ENCODE measurements at places on chromosomes 5 and 9.

DNA sequence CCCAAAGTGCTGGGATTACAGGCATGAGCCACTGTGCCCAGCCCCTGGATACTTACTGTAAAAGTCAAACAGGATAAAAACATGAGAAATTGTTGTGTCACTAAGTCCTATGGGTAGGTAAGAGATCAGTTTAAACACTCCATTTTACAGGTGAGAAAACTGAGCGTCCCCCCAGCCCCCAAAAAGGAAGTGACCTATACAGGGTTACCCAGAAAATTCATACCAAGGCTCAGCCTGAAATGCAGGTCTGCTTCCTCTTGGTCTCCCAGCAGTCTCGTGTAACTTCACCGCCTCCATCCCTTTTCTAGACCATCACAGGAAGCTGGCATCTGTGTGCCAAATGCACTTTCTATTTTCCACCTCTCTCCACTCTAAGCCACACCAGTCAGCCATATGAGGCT lies 57.2 kb downstream of the TMOD1 start:
- DNase-seq, result no peak

DNA sequence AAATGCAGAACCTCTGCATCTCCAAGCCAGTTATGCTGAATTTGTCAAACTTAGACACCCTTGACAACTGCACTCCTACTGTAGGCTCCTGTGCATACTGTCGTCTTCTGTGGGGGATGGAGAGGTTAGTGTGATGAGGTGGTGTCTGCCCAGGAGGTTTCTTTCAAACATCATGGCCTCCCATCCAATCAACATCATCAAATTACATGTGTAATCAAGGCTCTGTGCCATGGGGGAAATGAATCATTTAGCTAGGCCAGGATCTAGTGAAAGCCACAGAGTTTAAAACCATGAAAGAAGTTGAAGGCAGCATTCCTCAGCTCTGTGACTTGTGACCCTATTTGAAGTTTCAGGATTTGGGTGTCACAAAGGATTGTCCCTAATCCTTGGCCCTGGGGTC lies 240.6 kb downstream of the MARCHF11 start:
- DNase-seq, result no peak

GRCh38 chr9:78325343-78325742 lies 28.4 kb downstream of the PSAT1 start:
- no peak for DNase-seq

DNA sequence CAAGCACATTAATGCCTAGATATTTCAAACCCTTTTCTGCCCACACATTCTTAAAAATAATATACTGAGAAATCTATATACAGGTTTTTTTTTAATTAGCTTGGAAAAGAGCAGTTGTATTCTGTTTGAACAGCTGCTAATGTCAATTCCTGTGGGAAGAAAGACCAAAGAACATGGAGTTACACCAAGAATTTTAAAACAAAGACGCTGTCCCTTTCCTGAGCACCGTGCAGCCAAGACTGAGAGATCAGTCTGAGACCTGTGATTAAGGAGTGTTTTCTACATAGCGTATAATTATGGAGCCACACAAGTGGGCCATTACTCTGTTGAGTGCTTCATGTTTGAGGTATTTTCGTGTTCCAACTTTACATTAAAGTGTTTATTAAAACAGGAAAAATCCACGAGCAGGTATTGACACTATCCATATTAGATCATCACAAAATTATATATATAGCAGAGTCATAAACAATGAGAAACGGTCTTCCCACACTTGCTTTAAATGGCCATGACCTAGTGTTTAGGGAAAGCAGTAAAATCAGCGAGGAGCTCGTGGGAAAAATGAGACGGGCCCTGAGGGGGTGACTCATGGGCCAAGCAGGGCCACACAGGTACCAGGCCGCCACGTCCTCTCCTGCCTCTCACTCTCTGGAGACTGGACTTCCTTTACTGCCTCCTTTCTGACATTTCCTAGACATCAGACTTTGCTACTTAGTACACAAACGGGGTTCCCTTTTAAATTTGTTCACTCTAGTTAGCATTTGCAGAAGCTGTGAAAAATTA lies 153.1 kb upstream of the OTULINL start:
- DNase-seq, result no peak

DNA sequence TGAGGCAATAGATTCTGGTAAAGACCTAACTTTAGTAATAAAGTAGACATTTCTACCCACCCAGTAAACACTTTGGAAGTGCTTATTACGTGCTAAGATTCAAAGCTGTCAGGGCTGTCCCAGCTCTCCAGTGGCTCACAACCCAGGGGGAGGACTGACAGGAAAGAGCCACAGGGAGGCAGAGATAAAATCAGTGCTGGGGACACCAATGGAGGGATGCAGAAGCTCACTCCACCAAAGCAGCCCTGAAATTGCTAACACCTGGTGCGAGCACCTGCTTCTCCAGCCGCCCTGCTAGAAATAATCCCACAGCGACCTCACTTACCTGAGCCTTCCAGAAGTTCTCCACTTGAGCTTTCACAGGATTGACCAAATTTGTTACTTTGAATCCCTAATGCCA lies 501.0 kb downstream of the BNC2 start:
- no peak for DNase-seq

DNA sequence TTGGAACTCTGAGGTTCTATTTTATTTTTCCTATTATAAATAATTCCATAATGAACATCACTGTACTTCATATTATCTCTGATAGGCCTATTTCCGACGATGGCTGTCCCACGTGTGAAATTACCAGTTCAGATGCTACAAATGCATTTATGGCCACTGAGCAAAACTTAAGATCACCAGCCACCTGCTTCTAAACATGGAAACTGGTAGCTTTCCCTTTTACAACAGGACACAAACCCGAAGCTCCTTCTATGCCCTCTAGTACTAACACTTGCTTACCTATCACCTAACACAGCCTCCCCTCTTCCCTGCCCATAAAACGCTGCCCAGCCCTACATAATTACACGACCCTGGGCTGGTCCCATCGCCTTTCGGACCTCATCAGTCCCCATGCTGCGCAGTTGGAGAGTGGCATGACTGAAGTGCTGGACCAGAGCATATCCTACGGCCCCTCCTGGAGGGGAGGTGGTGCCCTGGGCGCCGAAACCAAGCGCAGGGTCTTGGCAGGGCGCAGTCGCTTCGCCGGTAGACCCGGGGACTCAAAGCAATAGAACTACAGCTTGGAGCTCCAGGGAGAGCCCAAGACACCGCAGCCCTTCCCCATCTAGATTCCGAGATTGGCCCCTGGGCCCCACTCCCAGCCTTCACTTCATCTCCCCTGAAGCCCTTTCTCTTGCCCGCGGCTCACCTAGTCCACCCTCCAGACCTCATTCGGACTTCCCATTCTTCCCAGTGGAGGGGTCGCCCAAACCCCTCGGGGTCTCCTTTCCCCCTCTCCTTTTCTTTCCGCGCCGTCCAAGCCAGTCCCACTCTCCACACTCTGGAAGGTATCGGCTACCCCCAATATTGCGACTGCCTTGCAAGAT lies 1.0 kb upstream of the SAP30L start:
- DNase-seq, result no peak
